DMS153 (cell line): ENCODE measurements at places on chromosomes 5 and 9.
A peak's percentile ranks its signal among the peaks of the same experiment; 100 is the strongest.

- DNase-seq, result no peak
Observed at GRCh38 chr9:72773570-72773969, 179.3 kb downstream of the ALDH1A1 start.

DNA sequence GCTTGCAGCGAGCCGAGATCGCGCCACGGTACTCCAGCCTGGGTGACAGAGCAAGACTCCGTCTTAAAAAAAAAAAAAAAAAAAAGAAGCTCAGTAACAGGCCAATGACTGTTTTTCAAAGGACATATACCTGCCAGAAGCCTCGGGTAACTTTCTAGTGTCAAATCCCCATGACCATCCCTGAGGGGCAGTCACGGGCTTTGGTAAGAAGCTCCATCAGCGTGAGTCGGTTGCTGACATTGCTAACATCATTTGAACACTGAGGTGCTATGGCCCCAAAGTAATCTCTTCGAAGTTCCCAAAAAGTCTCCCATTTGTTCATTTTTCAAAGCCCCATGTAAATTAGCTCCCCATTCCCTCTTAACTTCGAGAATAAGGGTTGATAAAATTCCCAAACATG, 11.6 kb downstream of the NAIP start:
- no peak for DNase-seq

DNA sequence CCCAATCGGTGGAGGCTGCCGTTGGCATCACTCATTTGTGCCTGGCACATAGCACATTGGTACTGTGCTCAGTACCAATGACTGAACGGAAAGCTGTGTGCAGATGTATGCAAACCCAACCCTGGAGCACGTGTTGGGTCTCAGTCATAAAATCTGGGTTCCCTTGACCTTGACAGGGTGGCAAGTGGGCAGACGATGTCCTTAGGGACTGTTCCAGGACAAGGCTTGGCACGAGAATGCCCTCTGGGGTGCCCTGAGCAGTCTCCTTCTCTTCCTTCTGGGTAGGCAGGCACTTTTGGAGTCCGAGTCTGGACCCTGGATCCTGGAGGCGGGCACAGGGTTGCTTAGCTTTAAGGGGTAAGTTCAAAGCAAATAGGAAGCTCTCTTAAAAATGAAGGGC, 75.8 kb downstream of the MACROH2A1 start:
- no peak for DNase-seq

GRCh38 chr9:80605793-80606192, 1034.0 kb downstream of the TLE4 start:
- peak; percentile 12 for DNase-seq

- no peak for DNase-seq
Observed at GRCh38 chr5:15191012-15191411, 309.0 kb upstream of the FBXL7 start.
